Stimulated activated naive CD8-positive, alpha-beta T cell treated with anti-CD3 and anti-CD28 coated beads, Interleukin-15, Interleukin-2, amounts not matched to agents 100 U/mL and 50 U/mL, for 24 hours (primary cell): ENCODE measurements at places on chromosomes 3 and 15.

- no peak for DNase-seq
These were observed 52.4 kb downstream of the PSMD6 start for GRCh38 chr3:63970631-63971475.

GRCh38 chr15:41895491-41895890 lies 1.6 kb upstream of the SPTBN5 start:
- DNase-seq = no peak

DNA sequence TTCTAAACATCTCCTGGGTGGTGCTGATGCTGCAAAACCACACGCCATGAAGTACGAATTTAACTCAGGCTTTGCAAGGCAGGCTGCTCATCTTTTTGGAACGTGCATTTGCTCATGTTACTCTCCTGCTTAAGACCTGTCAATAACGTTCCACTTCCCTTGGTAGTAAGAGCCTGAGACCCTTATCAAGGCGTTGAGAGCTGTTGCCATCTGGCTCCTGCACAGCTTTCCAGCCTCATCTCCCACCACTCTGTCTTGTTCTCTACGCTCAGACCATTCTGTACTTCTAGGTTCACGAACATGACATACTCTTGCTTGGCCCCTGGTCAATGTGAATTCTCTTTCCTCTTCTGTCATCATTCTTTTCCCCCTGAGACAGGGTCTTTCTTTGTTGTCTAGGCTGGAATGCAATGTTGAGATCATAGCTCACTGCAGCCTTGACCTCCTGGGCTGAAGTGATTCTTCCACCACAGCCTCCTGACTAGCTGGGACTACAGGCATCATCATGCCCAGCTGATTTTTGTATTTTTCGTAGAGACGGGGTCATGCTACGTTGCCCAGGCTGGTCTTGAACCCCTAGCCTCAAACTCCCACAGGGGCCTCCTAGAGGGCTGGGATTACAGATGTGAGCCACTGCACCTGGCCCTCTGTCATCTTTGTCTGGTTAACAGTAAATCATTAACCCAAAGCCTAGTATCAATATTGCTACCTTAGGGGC lies 202.8 kb downstream of the CADPS start:
- no peak for DNase-seq

DNA sequence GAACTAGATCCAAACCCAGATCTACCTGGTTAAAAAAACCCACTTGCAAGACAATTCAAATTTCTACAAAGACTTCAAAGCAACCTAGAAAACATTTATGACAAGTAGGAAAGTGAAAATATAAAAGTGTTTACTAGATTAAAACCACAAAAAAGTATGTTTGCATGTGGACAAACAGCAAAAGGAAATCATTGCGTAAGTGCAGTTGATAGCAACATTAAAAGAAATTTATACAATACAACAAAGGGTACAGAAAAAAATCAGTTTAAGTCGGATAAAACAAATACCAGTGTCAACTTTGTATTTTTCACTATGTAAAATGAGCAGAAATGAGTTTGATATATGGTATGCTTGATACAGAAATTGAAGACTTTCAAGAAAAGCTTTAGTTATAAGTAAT lies 2.6 kb downstream of the EIF5A2 start:
- DNase-seq = no peak

DNA sequence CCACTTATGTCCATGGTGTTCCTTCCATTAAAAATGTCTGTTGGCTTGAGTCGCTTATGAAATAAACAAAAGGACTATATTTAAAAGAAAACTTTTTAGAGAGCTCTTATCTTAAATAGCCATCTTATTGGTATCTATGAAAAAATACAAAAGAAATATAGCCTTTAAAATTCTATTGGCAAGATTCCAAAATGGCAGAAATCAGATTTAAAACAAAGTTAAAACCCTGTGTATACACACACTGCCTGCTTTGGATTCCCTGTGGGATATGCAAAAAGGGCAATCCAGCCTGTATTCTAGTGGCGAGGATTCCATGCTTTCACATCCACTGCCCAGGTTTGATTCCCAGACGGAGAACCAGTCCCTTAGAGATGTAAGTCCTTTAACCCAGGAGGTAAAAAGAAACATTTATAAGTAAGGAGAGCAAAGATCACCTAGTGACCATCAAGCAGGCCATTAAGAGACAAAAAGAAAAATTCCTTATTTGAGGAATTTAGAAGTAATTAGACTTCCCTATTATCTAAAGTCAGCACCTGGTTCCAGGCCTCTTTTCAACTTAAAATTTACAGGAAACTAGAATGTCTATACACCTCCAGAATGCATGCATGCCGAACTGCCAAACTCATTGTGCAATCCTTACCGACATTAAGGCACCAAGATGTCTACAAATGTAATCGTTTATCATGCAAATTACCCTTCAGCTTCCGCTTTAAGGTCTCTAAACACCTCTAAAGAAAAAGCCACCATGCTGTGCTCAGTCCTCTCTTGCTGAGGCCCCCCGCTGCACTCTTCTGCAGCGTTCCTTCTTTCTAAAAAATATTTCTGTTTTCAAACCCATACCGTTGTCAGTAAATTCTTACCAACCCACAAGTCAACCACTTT lies 69.6 kb upstream of the STRIT1 start:
- no peak for DNase-seq

DNA sequence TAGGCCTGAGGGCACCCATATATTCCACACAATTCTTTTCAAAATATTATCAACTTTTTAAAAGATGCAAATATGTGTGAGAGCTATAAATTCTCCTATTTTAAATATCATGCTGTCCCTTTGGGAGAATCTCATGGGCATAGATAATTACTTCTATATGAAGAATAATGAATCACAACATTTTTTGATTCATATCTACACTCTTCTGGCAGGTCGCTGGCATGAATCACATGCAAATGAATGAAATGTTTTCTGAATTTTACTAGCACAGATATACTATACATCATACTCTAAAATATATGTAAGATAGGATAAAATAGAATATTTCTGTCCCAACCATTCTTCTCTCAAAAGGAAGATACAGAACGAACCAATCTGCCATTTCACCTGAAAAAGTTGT lies 277.7 kb upstream of the KCNH8 start:
- DNase-seq = no peak

GRCh38 chr3:32325927-32326326 lies 65.7 kb upstream of the CMTM7 start:
- DNase-seq = no peak

DNA sequence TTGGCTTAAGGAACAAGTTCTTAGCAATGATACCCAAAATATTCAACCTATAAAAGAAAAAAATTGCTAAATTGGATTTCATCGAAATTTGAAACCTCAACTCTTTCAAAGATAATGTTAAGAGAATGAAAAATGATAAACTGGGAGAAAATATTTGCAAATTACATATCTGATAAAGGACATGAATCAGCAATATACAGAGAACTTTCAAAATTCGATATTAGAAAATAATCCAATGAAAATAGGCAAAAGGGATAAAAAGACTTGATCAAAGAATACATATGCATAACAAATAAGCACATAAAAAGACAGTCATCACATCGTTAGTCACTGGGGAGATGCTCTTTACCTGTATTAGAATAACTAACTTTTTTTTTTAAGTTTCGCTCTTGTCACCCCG lies 73.0 kb upstream of the NEO1 start:
- no peak for DNase-seq

DNA sequence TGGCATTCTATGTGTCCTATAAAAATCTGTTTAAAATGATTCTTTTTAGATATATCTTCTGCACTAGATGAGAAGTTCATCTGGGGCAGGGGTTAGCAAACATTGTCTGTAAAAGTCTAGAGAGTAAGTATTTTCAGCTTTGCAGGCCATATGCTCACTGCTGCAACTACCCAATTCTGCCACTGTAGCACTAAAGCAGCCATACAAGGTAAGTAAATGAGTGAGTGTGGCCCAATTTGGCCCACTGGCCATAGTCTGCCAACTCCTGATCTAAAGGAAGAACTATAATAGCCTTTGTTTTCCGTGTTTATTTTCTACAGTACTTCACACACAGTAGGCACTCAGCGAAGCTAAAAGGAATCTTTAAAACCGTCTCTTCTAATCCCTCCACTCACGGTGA lies 42.3 kb downstream of the DLG1 start:
- no peak for DNase-seq

DNA sequence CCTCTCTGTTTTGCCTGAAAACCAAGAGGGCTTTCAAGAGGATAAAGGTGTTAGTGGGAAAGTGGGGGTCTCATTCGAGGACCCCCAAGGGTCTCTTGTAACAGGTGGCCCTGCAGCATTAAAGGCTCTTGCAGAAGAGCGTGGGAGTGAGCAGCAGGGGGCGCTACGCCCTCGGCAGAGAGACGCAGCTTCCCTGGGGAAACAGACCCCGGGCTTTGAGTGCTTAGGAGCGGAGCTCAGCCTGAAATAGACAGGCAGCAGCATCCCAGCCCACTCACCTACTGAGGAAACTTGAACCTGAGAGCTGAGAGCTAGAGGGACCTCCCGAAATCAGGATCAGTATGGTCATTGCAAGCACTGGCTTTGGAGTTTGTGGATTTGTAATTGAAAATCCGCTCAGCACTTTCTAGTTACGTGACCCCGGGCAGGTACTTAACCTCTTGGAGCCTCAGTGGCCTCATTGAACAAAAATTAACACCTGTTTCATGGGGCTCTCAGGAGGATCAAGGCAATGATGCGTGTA lies 25.7 kb downstream of the RPLP1 start:
- peak; percentile 69 for DNase-seq

DNA sequence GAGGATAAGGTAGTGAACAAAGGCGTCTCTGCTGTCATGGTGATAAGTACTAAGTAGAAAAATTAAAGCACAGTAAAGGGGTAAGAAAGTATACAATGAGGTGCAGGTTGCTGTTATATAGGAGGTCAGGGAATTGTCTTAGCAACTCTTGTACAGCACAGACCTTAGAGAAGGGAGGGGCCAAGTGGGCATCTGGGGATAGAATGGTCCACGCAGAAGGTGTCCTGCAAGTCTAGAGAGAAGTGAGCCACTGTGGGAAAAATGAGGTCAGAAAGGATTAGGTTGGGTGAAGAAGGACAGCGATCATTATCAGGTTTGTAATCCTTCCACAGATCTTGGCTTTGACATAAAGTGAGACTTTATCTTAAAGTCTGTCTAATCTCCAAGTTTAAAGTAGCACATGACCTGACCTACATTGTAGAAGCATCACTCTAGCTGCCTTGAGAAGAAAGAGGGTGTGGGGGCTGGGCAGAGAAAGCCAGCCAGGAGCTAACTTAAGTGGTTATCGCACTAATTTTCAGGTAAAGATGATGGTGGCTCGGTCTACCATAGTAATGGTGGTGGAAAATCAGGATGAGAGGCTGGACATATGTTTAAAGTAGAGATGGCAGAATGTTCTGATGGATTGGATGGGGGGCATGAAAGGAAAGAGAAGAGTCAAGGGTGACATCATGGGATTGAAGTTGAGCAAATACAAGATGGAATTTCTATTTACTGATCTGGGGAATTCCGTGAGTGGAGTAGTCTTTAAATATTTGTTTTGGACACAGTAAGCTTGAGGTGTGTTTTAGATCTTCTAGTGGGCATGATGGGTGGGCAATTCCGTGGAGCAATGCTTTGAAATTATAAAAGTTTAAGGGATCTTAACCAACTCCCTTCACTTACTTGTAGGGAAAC lies 919.2 kb downstream of the ROBO1 start:
- DNase-seq = no peak

GRCh38 chr15:60275624-60276023 lies 122.2 kb downstream of the ANXA2 start:
- DNase-seq = no peak

GRCh38 chr3:57594576-57594975 lies 2.6 kb downstream of the ARF4 start:
- DNase-seq = no peak

- no peak for DNase-seq
These were observed 8.1 kb upstream of the ADPRH start for GRCh38 chr3:119571230-119571629.

DNA sequence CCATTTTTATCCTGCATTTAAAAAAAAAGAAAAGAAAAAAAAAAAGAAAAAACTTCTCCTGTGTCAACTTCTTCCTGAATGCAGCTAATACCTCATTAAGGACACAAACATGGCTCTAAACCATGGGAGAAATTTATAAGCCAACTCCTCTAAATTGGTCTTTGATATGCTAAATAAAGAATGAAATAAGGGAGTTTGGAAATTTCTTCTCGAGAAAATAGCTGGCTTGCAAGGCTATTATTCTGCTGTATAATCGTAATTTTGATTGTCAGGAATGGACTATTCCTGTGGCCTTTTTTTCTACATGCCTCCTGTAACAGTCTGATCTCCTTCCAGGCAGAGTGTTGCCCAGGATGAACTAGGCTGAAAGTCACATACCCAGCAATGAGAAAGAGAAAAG lies 20.6 kb downstream of the CTXND1 start:
- no peak for DNase-seq

- DNase-seq = no peak
These were observed 88.2 kb downstream of the RAB11A start for GRCh38 chr15:65957451-65957850.

DNA sequence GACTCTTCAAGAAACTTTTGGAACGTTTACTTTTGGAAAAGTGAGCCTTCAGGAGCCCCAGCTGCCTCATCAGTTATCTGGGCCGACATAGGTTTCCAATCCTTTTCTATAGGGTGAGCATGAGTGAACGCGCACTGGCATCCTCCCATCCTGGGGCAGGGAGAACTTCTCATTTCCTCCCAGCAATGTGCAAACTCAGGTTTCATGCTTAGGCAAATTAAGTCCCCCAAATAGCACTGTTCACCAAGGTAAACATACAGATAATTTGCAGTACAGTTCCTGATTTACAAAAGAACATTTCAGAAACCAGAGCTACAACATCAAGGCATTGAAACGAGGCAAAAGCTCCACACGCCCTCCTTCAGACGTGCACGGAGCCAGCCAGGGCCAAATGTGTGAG lies 333.5 kb upstream of the NR2E3 start:
- no peak for DNase-seq

DNA sequence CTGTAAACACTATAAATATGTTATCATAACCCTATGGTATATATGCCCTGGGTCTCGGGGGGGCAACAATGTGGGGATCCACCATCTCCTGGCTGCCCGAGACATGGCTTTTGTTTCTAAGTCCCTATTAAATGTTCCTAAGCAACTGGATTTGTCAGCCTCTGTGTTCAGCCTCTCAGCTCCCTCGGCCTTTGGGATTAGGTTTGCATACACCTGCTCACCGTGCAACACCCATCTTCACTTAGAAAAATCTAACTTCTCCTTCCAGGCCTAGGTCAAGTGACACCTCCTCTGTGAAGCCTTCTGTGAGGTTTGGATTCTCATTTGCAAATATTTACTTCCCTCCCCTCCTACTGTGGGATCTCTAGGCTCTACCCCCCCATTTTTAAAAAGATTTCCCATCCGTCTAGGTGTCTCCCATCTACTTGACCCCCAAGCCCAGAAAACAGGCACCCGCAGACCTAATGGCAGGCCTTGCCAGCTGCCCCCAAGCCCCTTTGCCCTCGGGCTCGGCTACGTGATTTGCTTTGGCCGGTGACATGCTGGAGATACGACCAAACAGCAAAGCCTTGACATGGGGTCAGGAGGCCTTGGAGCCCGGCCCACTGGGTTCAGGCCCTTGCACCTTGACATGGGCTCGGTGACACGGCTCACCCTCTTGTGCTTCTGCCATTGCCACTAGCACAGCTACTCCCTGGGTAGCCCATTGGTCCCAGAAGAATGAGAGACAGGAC lies 66.0 kb upstream of the BLM start:
- DNase-seq = no peak
